ENCODE measurements at places on chromosomes 13 and 19.

DNA sequence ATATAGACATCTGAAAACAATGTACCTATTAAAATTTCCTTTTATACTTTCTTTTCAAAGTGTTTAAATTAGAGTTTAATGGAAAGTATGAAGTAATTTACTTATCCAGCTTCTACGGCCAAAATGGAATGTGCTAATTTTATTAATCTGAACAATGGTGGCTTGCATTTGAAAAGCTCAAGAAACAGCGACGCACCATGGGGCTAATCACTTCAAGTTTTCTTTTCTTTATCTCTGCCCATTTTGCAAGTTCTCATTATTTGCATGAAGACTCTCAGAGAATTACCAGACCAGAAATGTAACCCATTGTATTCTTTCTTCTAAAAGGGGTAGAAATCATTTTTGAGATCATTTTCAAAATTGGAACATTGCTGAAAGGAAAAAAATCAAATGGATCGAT, 204.0 kb upstream of the STARD13 start:
- DNase-seq = no peak

GRCh38 chr13:39955560-39955959, 300.1 kb downstream of the COG6 start:
- DNase-seq = no peak

DNA sequence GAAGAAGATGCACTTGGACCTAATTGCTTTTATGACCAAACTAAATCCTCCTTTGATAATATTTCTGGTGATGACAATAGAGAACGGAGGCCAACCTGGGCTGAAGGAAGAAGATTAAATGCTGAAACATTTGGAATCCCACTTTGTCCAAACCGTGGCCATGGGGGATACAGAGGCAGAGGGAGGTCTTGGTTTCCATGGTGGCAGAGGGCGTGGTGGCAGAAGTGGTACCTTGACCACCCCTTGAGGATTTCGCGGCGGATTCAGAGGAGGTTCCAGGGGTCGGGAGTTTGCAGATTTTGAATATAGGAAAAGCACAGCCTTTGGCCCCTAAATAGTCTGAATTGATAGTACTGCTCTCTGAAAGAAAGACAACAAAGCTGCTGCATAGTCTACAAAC, 7.2 kb upstream of the LILRB3 start:
- DNase-seq = no peak

GRCh38 chr19:56622374-56622773, 20.6 kb upstream of the SMIM17 start:
- DNase-seq = no peak

- peak; percentile 23 for DNase-seq
Observed at GRCh38 chr13:85347251-85347650, 452.0 kb downstream of the SLITRK6 start.

GRCh38 chr13:94878602-94879165, 166.3 kb upstream of the SOX21 start:
- DNase-seq = no peak

DNA sequence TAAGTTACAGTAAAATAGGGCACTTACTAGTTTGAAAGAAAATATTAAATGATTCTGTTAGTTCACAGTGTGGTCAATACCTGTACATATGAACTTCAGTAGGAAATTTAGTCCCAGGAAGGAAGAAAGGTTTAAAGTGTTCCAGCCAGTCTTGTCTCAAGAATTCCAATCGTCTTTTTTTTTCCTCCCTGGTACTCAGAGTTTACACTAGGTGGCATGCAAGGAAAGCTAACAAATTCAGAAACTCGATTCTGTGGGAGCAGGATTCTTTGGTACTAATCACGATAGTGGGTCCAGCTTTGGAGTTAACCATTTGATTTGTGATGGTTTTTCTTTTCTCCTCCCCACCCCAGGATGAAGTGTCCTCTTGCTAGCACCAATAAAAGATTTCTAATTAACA, 43.6 kb downstream of the POLR1D start:
- peak; percentile 35 for DNase-seq

DNA sequence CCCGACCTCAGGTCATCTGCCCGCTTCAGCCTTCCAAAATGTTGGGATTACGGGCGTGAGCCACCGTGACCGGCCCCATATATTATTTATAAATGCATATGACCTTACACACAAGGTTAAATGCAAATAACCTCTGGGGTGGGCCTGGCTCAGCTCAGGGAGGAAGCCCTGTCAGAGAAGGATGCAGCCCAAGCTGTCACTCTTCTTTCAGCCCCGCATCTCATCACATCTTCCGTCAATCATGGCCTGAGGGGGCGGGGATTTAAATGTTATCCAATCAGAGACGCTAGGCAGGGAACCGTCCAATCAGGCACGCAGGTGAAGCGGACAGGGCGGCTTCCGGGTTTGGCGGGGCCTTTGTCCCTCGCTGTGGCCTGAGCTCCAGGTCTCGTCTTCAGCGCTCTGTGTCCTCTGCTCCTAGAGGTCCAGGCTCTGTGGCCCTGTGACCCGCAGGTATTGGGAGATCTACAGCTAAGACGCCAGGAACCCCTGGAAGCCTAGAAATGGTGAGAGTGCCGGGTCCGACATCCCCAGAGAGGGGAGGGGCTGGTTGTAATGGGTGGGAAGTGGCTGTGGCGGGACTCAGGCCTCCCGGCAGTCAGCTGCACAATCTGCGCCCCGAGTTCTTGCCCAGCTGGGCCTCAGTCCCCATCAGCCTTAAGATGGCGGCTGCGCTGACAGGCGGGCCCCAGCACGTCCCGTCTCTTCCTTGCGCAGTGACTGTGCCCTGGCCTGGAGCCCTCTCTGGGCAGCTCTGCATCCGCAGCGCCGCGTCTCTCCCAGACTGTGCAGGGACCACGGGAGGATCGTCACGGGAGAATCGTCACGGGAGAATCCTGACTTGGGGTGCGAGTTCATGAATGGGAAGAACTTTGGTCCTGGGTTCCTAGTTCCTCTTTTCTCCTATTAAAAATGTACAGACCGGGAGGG, at the start of gene ZNF430:
Gene ZNF430, plus strand, starts transcription at position 360 of the 930 bp plus-strand sequence. Its CDS starts 144 bp downstream, at position 504.
- peak; percentile 97 for DNase-seq

DNA sequence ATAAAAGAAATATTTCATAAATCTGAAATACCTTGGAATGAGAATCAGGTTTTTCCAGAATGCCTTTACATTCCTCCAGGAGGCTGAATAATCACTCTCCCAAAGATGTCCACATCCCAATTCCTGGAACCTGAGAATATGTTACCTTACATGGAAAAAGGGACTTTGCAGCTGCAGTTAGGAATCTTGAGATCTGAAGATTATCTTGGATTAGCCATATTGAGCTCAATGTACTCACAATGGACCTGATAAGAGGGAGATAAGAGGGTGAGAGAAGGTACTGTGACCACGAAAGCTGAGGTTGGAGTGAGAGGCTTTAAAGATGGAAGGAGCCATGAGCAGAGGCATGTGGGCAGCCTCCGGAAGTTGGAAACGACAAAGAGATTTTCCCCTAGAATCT, 36.8 kb upstream of the MBNL2 start:
- no peak for DNase-seq
